CD8-positive, alpha-beta memory T cell (primary cell): ENCODE measurements at places on chromosomes 16 and 17.

- DNase-seq, result no peak
- H3K36me3 ChIP-seq, result no peaks in the 10 kb centered on the region
These were observed 4.2 kb downstream of the HID1 start for GRCh38 chr17:74968361-74968780.

DNA sequence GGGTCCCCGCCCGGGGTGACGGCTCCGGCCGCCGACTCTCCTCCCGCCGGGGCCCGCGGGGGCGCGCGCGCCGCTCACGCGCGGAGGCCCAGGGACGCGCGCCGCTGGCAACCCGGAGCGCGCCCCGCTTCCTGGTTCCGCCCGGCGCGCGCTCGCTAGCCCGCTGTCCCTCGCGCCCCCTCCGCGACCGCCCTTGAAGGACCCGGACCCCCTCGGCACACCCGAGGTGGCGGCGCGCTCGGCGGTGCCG lies at the start of gene STAT5B:
Gene STAT5B, minus strand, starts transcription at position 33 of the 250 bp plus-strand sequence. CDS start 44,264 bp downstream, outside the sequence.
- H3K36me3 ChIP-seq, result no peaks in the 10 kb centered on the region
- DNase-seq, result peak; percentile 73

DNA sequence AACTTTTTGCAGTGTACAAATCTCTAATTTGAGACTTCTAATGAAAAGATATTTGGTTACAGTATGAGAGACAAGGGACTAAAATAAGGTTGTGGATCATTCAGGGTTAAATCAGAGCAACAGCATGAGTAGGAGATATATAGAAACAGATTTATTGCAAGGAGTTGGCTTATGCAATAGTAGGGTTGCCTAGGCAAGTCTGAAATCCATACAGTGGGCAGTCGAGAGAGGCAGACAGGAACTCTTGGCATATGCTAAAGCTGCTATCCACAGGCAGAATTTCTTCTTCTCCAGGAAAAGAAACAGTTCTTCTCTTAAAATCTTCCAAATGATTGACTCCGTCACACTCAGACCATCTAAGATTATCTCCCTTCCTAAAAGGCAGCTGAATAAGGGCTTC lies 500.8 kb downstream of the MAF start:
- no peak overlapping the region for H3K4me3 ChIP-seq
- no peaks in the 10 kb centered on the region for H3K4me1 ChIP-seq
- no peak overlapping the region for H3K27ac ChIP-seq

GRCh38 chr17:46832945-46833839 lies 14.7 kb upstream of the WNT3 start:
- H3K27me3 ChIP-seq, result no peaks in the 10 kb centered on the region
- no peaks in the 10 kb centered on the region for H3K4me1 ChIP-seq
- no peak overlapping the region for H3K4me3 ChIP-seq
- H3K36me3 ChIP-seq, result no peaks in the 10 kb centered on the region

DNA sequence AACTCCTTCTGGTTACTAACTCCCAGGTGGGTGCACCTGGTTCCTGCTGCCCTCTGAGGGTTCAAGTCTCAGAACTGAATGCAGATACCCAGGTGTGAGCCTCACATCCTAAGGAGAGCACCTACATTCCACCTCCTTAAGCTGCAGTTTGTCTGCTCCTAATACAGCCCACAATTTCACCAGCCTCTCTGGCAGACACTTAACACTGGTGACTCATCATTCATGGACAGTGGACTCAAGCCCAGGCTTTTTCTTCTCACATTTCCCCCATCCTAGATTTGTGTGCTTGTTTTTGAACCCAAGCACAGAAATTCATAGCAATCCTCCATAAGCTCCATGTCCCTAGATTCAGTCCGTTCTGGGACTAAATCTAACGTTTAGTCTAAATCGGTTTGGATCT lies 7.0 kb upstream of the MAF start:
- no peaks in the 10 kb centered on the region for H3K27me3 ChIP-seq
- H3K36me3 ChIP-seq, result no peaks in the 10 kb centered on the region
- no peak overlapping the region for H3K4me3 ChIP-seq
- no peak for DNase-seq
- no peak overlapping the region for H3K27ac ChIP-seq

GRCh38 chr17:179066-179432 lies 2.4 kb downstream of the DOC2B start:
- DNase-seq, result no peak
- no peak overlapping the region for H3K27ac ChIP-seq
- H3K27me3 ChIP-seq, result peaks cover 18% of the 10 kb centered on the region
- no peaks in the 10 kb centered on the region for H3K4me1 ChIP-seq
- H3K36me3 ChIP-seq, result no peaks in the 10 kb centered on the region
- no peak overlapping the region for H3K4me3 ChIP-seq

GRCh38 chr16:674968-675883 lies at the start of gene RHBDL1:
RHBDL1 (plus strand) TSS chr16:675671; CDS start chr16:675791, 120 bp downstream.
- no peaks in the 10 kb centered on the region for H3K27me3 ChIP-seq
- peaks cover 4% of the 10 kb centered on the region for H3K36me3 ChIP-seq
- no peak within 1 kb of the TSS for H3K4me3 ChIP-seq
- H3K4me1 ChIP-seq, result peaks cover 10% of the 10 kb centered on the region
- DNase-seq, result no peak

DNA sequence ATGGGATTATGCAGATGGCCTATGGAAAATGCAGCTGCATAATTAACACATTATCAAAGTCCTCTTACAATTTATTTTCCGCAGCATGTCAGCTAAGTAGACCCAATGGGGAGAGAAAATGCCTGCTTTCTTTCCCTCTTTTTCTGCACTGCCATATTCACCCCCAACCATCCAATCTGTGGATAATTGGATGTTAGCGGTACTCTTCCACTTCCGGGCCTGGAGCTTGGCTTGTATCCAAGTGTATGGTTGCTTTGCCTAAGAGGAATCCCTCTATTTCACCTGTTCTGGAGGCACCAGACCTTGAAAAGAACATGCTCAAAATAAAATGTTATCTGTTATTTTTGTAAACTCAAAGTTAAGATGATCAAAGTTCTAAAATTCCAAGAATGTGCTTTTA lies 41.1 kb upstream of the CACNG3 start:
- DNase-seq, result no peak
- H3K4me3 ChIP-seq, result no peak overlapping the region
- peaks cover 15% of the 10 kb centered on the region for H3K36me3 ChIP-seq
- H3K4me1 ChIP-seq, result no peaks in the 10 kb centered on the region

- H3K27me3 ChIP-seq, result no peaks in the 10 kb centered on the region
- DNase-seq, result no peak
- no peak overlapping the region for H3K27ac ChIP-seq
- no peaks in the 10 kb centered on the region for H3K36me3 ChIP-seq
- no peaks in the 10 kb centered on the region for H3K4me1 ChIP-seq
These were observed 8.1 kb downstream of the ZP2 start for GRCh38 chr16:21203155-21203797.

- H3K4me1 ChIP-seq, result peaks cover 1% of the 10 kb centered on the region
- H3K27ac ChIP-seq, result no peak overlapping the region
- peaks cover 60% of the 10 kb centered on the region for H3K36me3 ChIP-seq
- H3K27me3 ChIP-seq, result no peaks in the 10 kb centered on the region
- no peak for DNase-seq
These were observed 7.9 kb downstream of the ACLY start for GRCh38 chr17:41910701-41911391.

DNA sequence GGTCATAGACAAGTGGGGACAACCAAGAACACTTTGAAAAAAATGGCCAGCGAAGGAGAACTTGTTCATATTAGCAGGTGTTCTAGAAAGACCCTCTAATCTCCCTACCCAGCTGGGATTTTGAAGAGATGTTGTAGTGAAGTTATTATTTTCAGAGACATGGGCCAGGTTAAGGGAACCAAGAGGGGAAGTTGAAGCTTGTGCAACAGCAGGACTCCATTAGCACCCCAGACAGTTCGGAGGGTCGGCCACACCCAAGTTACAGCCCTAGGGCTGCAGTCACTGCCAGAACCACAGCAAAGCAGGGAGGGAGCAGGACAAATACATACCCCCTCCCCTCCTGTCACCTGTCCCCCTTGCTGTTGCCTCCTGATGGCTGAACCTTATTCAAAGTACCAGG lies 42.3 kb downstream of the WSB1 start:
- DNase-seq, result no peak
- no peak overlapping the region for H3K27ac ChIP-seq
- no peaks in the 10 kb centered on the region for H3K36me3 ChIP-seq
- no peaks in the 10 kb centered on the region for H3K4me1 ChIP-seq
- H3K27me3 ChIP-seq, result no peaks in the 10 kb centered on the region
- H3K4me3 ChIP-seq, result no peak overlapping the region

- no peak overlapping the region for H3K4me3 ChIP-seq
- no peak overlapping the region for H3K27ac ChIP-seq
- no peaks in the 10 kb centered on the region for H3K36me3 ChIP-seq
- peak; percentile 12 for DNase-seq
- no peaks in the 10 kb centered on the region for H3K27me3 ChIP-seq
These were observed 563 bp downstream of the METRNL start for GRCh38 chr17:83079766-83080578.

DNA sequence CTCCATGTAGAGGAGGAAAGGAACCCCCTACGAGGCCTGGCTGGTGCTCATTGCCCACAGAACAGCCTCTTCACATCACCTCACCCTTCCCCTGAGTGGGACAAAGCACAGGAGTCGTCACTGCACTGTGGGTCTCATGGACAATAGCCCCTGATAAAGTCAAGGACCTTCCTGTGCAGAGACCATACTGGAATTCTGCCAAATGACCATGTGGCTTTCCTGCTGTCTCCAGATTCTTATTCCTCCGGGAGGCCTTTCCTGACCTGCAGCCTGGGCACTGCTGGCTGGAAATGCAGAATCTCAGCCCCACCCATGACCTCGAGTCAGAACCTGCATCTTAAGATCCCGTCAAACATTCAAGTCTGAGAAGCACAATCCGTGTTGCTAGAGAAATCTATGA lies 60.5 kb upstream of the ERN1 start:
- H3K27me3 ChIP-seq, result no peaks in the 10 kb centered on the region
- no peak overlapping the region for H3K4me3 ChIP-seq
- no peak for DNase-seq
- no peak overlapping the region for H3K27ac ChIP-seq
- no peaks in the 10 kb centered on the region for H3K36me3 ChIP-seq

- no peak overlapping the region for H3K4me3 ChIP-seq
- no peak for DNase-seq
- H3K36me3 ChIP-seq, result no peaks in the 10 kb centered on the region
- H3K27ac ChIP-seq, result no peak overlapping the region
These were observed 3.6 kb downstream of the CD19 start for GRCh38 chr16:28935346-28935745.

DNA sequence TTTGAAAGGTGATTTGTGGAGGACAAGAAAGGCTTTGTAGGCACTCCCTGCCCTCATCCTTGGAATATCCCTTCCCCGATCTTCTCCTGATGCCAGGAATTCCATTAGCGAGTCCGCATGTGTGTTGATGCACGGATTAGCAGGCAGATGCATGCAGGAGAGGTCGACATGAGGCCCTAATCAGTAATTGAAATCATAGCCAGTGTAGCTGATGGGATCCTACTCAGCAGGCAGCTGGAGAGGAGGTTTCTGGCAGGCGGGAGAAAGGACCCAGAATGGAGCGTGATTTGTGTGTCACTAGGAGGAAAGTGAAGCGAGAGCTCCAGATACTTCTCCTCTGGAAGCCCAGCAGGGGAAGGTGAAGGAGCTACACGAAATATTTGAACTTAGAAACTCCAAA lies 196.3 kb upstream of the CDH11 start:
- DNase-seq, result no peak
- H3K27me3 ChIP-seq, result no peaks in the 10 kb centered on the region
- no peak overlapping the region for H3K4me3 ChIP-seq
- no peak overlapping the region for H3K27ac ChIP-seq

DNA sequence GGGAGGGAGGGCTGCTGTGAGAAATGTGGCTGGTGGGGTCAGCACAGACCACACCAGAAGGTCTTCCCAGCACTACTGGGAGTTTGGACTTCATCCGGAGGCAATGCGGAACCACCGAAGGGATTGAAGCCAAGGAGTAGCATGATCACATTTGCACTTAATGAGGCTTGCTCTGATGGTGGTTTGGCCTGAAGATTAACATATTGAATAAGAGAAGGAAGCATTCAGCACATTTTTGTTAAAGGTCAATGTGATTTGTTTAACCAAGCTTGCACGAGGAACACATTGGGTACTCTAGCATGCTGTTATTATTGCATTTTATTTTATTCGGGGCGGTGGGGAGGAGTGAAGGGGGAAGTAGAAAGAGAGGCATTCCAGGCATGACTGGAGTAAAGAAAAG lies 378.6 kb downstream of the UTP18 start:
- H3K36me3 ChIP-seq, result no peaks in the 10 kb centered on the region
- no peaks in the 10 kb centered on the region for H3K4me1 ChIP-seq
- no peak overlapping the region for H3K27ac ChIP-seq
- H3K27me3 ChIP-seq, result no peaks in the 10 kb centered on the region
- no peak for DNase-seq
- no peak overlapping the region for H3K4me3 ChIP-seq

DNA sequence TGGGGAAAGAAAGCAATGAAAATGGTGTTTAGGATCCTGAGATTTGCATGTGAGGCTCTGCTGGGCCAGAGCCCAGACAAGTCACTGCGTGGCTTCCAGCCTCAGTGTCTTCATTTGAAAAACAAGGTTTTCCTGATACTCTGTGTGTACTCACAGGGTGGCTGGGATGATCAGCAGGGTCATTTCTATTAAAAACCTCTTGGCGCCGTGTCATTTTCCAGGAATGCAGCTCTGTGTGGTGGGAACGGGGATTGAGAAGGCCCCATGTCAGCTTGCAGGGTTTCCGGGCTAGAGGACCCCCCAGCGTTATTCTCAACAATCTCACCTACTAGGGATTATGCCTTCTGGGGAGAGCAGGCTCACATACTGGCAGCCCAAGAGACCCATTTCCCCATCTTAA lies 73.5 kb downstream of the FOXL1 start:
- H3K4me1 ChIP-seq, result no peaks in the 10 kb centered on the region
- no peaks in the 10 kb centered on the region for H3K27me3 ChIP-seq
- H3K36me3 ChIP-seq, result no peaks in the 10 kb centered on the region
- H3K4me3 ChIP-seq, result no peak overlapping the region

DNA sequence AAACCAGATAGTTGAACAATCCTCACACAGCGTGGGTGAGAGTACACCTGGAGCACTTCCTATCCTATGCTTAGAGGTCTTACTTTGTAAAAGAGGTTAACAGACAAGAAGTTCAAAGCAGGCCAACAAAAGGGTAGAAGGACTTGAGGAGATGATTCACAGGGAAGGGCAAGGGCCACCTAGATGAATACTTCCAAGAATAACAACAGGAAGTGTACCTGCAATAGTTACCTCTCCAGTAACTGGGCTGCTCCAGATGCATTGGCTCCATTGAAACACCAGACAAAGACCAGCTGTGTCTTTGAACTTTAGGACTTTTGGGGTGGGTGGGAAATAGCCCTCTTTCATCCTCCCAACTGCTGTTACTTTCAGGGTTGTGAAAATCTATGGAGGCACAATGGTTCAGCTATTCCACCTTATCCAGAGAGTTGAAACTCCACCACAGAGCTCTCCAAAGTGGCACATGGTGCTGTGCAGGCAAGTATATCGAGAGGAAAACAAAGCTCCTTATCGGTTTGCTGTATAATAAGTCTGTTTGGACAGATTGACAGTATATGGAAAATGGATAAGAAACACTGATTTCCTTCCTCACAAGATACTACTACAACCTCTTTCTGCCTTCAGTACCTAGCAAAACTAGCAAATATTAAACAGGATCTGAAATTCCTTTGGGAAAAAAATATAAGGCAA lies 22.7 kb downstream of the RNF43 start:
- H3K27me3 ChIP-seq, result no peaks in the 10 kb centered on the region
- no peaks in the 10 kb centered on the region for H3K36me3 ChIP-seq
- no peak overlapping the region for H3K4me3 ChIP-seq
- no peaks in the 10 kb centered on the region for H3K4me1 ChIP-seq
- no peak for DNase-seq
